ENCODE measurements at places on chromosomes 16 and 17.
A peak's percentile ranks its signal among the peaks of the same experiment; 100 is the strongest.

DNA sequence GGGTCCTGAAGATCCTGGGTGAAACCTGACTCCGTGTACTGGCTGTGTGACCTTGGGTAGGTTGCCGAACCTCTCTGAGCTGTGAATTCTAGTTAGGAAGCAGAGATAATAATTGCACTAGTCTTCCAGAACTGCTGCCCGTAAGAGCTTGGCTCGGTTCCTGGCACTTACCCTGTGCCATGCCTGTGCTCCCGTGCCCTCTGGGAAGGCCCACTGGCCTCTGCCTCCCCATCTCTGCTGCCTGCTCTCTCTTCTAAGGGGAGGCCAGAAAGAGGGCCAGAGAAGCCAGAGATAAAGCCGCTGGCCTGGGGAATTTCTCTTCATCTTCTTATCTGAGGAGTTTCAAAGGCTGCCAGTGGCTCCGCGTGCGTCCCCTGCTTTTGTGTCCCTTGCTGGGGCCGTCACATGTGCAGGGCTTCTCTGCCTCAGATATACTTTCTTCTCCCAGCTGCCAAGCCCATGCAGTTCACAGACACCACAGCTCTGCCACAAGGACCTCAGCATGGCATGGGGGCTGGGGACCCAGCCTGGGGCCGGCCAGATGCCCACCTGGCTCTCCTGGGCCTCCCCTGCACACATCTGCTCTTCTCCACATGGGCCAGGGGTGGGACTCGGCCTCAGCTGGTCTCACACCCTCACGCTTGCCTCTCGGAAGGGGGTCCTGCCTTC is 145.2 kb downstream of the SDK2 start:
- DNase-seq: no peak

- no peak for DNase-seq
These were observed 98.4 kb upstream of the DNAH9 start for GRCh38 chr17:11499881-11500280.

DNA sequence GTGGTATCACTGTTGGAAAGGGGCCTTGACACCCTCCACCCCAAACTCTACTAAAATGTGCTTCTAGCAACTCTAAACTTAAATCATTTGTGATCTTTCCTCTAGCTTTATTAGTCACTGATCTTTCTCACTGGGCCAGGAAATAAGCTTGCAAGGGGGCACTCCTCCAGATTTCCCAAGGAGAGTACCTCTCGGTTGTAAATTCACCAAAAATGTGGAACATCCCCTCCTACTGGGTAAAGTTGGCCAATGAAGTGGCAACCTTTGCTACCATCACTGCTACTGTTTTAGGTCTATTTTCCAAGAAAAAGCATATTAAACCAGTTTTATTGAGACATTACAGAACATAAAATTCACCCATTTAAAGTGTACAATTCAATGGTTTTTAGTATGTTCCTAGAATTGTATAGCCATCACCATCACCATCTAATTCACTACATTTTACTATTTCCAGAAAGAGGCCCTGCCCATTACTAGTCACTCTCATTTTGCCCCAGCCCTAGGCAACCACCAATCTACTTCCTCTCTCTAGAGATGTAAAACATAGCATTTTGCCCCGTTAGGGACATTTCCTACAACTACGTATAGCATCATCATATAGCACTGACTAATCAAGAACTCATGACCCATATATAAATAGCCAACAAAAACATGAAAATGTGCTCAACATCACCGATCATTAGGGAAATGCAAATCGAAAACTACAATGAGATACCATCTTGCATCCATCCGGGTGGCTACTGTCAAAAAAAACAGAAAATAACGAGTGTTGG is 44.6 kb upstream of the ADCY9 start:
- no peak for DNase-seq

- no peak for DNase-seq
These were observed 33.7 kb downstream of the TOM1L2 start for GRCh38 chr17:17938388-17939107.

DNA sequence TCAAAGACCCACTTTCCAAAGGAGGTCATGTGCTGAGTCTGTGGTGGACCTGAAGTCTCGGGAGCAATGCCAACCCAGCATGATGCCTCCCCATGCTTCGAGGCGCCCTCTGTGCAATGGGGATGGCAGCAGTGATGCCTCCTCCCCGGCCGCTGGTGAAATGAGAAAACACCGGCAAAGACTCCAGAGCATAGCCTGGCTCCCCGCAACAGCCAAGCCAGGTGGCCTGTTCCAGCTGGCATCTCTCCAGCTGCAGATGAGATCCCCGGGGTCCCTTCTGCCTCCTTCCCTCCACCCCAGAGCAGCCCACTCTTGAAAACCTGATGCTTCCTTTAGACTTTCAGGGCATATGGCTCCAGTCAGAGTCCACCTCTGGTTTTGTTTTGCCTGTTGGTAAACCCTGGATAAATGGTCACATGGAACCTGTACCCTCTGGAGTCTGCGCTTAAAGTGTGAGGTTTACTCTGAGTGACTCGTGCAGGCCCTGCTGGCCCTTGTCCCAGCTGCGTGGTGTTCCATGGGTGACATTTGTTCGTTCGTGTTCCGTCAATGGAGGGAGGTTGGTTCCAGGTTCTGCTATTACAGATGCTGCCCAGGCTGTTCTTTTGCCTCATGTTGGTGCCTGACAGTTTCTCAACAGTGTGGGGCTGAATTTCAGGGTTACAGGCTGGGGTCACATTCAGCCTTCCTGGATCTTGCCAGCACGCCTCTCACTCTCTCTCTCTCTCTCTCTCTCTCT is 181.8 kb upstream of the CIBAR2 start:
- DNase-seq: no peak

GRCh38 chr16:15642557-15643047 is 352 bp downstream of the MARF1 start:
- DNase-seq: no peak

DNA sequence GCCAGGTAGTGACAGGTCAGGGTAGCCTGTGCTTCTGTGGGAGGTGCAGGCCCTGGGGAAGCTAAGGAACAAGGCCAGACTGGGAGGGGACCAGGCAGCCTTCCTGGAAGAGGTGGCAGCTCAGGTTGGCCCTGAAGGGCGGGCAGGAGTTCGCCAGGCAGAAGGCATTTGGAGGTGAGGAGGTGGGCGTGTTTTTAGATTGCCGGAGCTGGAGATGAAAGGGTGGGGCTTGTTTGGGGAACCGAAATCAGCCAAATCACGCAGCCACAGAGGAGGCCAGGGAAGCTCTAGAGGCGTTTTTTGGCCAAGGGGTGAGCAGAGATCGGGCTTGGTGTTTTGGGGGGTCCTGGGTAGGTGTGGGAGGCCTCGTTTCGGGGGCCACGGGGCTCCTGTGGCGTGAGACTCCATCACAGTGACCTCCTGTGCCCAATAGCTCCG is 7.6 kb downstream of the ADCY7 start:
- no peak for DNase-seq

GRCh38 chr16:76441876-76442275 is 164.7 kb downstream of the CNTNAP4 start:
- DNase-seq: no peak

GRCh38 chr16:66515596-66516508 is 34.1 kb downstream of the TK2 start:
- no peak for DNase-seq

DNA sequence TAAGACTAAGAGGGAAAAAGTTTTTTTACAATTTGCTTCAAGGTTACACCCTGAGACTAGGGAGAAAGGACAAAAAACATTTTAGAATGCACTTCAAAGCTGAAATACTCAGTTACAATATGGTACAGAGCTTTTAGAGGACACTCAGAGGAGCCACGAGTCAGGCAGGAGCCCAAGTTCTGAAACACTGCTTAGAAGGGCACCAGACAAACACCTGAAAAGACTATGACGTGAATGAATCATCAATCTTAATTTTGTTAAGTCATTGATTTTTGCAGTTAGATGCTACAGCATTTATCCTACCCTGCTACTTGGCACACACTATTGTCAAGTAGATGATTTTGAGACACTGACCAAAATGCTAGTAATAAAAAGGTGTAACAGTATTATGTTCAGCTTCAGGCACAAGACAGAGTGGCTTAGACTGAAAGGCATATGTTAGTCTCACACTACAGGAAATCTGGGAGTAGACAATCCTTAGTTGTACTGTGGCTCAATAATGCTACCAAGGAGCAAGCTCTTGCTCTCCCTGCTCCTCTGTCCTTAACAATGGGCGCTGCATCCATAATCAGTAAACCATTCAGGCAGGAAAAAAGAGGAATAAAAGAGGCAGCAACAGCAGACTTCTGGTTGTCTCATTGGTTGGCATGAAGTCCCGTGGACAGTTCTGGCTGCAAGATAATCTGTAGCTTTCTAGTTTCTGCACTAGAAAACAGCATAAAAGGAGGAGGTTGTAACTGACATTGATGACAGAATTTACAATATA is 151.8 kb downstream of the ABCA8 start:
- no peak for DNase-seq

GRCh38 chr17:28478712-28479615 is 5.5 kb downstream of the SLC13A2 start:
- DNase-seq: no peak

GRCh38 chr16:11824362-11824761 is 27.0 kb downstream of the RSL1D1 start:
- no peak for DNase-seq

- no peak for DNase-seq
These were observed 3.7 kb downstream of the SLC26A11 start for GRCh38 chr17:80223838-80224497.

GRCh38 chr16:67927131-67927941 is 4.3 kb downstream of the CTRL start:
- peak; percentile 66 for DNase-seq

DNA sequence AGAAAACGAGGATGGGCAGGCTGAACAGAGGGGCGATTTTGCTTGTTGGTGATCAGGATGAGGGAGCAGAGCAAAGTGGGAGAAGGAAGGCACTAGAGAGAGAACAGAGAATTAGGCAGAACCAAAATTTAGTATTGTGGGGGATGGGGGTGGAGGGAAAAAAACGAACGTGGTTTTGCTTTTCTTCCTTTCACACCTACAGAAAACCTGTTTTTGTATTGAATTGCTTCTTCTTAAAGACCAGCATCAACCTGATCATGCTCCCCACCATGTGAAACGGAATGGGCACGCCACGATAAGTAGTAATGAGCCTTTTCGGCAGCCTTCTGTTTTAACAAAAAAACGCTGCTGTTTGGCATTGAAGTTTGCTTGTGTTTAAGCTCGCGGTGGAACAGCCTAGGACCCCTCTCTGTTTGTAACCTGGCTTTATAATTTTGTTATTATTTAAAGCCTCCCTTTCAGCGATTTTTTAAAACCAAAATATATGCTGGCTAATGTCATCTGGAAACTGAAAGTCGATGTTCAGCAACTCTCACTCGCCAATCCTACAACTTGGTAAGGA is 36.8 kb downstream of the ERCC4 start:
- DNase-seq: no peak

GRCh38 chr17:79065105-79065670 is 9.4 kb upstream of the ENGASE start:
- DNase-seq: peak; percentile 68

GRCh38 chr17:20157001-20157310 is 147.8 kb downstream of the SPECC1 start:
- no peak for DNase-seq

- DNase-seq: no peak
These were observed 65.0 kb downstream of the AMFR start for GRCh38 chr16:56360117-56361008.

GRCh38 chr16:12097523-12098428 is 121.2 kb downstream of the SNX29 start:
- no peak for DNase-seq

DNA sequence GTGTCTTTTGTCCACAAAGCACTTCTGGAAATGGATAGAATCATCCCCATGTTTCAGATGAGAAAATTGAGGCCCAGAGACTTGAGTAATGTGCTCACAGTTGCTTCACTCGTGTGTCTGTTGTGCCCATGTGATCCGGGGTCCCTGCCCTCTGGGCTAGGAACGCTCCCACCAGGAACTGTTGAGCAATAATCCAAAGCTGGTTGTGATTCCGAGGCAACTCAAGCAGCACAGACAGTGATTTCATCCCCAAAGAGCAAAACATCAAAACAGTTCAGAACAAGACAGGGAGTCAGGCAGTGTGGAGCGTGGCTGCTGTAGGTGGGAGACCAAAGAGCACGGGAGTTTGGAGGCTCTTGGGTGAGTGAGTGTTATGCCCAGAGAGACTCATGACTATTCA is 205.0 kb upstream of the ASIC2 start:
- no peak for DNase-seq

DNA sequence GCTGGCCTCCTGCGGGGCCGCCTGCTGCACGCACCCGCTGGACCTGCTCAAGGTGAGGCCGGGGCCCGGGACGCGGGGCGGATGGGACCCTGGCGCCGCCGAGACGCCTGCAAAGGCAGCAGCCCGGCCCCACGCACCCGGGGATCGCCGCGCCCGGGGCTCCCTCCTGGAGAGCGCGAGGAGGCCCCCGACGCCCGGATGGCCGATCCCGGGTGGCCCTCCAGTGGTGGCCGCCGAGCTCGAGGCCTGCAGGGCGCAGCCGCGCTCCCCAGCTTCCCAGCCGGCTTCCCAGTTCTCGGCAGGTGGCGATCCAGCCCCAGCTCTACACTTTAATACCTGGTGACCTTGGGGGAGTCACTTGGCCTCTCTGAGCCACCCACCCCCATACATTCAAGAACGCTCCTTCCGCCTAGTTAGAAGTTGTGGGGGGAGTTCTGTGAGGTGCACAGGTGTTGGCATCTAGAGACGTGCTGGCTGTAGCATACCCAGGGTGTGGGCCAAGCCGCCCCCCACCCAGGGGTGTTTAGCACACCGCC is 452 bp downstream of the SLC25A10 start:
- DNase-seq: no peak

DNA sequence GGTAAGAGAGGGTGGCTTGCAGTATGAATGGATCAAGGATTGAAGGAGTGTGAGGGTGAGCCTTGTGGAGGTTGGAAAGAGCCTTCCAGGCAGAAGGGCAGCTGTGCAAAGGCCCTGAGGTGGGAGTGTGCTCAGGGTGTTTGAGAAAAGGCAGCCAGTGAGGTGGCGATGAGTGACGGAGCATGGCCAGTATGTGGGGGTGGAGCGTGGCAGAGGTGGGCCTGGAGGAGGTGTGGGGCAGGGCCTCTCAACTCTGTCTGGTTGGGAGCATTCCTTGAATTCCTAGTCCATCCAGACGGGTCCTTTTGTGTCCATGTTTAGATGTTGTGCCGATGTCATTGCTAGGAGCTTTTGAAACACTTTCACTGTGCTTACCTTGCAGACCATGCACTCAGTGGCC is 51.3 kb downstream of the EPN2 start:
- DNase-seq: no peak

- peak; percentile 60 for DNase-seq
These were observed 36.3 kb downstream of the MYO18A start for GRCh38 chr17:29143894-29144293.

DNA sequence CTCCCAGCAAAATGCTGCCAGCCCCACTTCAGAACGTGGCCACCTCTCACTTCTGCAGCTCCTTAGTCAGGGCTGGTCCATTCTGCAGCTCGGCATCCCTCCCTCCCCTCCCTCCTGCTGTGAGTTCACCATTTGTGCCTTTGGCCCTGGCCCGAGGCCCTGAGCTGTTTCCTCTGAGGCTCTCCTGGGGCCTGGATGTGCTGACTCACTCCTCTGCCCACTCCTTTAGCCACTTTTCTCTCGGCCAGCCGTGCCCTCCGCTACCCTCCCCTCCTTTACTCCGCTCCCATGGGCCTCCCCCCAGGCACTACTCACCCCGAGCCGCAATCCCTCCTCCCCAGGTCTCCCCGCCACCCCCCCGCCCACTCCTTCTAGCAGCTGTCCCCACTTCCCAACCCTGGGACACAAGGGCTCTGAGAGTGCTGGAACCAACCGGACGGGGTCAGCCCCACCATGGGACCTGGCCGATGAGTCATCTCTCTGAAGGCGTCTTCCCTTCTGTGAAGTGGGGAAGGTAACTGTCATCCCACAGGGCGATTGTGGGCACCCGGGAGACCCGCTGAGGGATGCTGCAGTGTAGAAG is 11.5 kb downstream of the KCNG4 start:
- DNase-seq: peak; percentile 15
